ENCODE measurements at places on chromosomes 4 and X.

GRCh38 chr4:150789864-150790263 is 207.9 kb downstream of the MAB21L2 start:
- DNase-seq, result no peak

GRCh38 chr4:119041396-119041795 is 94.2 kb upstream of the MYOZ2 start:
- DNase-seq, result no peak

DNA sequence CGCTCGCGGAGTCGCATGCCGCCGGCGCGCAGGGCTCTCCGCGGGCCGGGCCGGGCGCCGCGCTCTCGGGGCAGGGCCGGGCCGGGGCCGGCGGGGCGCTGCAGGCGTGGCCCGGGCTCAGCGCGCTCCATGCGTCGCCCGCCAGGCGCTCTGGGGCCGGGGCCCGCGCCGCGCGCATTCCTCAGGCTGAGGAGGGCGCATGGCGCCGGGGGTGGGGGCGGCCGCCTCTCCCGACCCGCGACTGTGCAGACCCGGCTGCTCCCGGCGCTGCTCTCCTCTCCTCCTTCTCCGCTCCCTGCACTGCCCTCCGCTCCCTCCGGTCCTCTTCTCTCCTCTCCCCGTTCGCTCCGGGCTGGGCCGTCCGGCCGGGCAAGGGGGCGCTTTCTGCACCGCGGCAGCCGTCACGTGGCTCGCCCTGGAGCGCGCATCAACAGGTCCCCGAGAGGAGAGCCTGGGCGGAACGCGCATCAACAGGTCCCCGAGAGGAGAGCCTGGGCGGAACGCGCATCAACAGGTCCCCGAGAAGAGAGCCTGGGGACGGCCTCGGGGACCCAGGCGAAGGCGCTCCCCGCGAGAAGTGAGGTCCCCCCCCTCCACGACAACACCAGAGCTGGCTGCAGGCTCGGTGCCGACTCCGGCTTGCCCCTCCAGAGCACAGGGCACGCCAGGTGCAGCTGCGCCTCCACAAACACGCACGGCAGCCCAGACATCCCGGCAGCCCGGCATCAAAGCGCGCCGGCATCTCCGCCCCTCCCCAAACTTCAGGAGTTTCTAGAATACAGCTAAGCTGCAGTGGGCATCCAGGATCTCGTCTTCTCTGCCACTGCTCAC is 12.9 kb downstream of the PPP2R3B start:
- DNase-seq, result no peak

GRCh38 chrX:28880136-28880535 is 292.9 kb downstream of the IL1RAPL1 start:
- no peak for DNase-seq

DNA sequence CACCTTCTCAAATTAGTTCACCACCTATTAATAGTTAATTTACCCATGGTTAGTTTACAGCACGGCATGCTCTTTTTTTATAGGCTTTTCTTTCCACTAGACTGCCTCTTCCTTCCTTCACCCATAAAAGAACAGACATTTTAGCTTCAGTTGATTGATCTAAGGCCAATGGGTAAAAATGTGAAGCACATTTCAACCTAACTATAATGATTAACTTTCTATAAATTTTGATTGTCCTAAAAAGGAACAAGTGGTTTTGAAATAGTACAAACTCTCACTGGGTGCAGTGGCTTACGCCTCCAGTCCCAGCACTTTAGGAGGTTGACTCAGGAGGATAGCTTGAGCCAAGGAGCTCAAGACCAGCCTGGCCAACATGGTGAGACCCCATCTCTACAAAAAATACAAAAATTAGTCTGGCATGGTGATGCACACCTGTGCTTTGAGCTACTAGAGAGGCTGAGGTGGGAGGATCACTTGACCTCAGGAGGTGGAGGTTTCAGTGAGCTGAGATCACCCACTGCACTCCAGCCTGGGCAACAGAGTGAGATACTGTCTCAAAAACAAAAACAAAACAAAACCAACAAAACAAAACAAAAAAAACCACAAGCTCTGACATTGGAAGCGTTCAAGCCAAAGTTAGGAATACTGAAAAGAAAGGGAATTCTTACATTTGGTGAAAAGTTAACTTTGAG is 89.9 kb upstream of the FAT1 start:
- no peak for DNase-seq

- no peak for DNase-seq
Measured at GRCh38 chr4:68272860-68273259, 27.4 kb upstream of the TMPRSS11B start.

DNA sequence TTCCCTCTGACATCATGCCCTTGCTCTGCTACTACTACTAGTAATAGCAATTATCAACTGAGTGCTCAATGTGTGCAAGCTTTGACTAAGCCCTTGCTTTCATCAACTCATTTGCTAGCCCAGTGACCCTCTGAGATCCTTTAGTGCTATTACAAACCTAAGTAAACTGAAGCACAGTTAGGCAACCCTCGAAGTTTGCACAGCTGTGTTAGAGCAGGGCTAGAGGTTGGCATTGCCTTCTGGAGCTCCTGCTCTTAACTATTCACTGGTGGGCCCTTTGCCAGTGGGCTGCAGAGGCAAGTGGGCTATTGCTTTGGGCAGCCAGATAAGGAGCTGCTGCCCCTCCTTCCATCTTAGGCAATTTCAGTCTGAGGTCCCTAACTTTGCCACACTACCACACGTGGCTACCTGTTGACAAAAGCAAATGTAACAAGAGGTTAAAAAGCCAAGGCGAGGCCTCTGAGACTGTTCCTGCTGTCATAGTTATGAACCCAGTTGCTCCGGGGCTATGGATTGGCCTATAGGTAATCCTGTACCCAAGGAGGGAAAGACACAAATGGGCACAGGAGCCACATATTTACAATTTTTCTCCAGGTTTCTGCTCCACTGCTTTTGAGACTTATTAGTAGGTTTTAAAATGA is 41.5 kb upstream of the ANKRD50 start:
- DNase-seq, result no peak

DNA sequence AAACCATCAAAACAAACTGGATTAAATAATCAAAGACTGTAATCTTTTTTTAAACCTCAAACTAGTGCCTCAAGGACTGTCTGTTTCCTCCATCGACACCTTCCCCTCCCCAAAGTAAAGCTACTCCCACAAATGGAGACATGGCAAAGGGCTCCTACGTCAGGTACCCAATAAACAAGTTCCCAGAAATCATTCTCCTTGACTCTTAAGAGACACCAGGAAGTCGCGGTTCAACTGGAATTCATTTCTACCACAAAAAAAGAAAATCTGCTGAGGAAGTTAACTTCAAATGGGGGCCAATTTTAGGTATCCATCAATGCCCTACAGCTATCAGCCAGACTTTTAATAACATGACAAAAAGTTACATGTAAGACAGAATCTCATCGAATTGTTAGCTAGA is 2.5 kb downstream of the RPS4X start:
- no peak for DNase-seq

GRCh38 chrX:46574774-46575381 is 1.3 kb downstream of the CHST7 start:
- peak; percentile 35 for DNase-seq

GRCh38 chr4:27844376-27844775 is 983.7 kb downstream of the STIM2 start:
- no peak for DNase-seq

DNA sequence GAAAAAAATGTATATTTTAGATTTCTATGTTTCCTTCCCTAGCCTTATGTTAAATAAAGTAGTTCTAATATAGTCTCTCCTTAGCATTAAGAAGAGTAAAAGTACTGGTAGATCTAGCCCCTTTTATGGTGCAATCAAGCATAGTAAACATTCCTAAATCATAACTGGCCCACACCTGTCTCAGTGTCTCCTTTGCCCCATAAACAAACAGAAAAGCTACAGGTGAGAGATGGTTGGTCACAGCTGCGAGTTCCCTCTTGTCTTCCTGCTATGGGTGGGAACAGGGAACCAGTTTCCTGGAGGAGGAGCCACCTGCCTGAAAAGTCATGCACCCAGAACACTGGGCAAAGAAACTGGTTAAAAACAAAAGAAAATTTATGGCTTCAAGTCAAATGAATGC is 16.6 kb downstream of the SOWAHB start:
- DNase-seq, result no peak

DNA sequence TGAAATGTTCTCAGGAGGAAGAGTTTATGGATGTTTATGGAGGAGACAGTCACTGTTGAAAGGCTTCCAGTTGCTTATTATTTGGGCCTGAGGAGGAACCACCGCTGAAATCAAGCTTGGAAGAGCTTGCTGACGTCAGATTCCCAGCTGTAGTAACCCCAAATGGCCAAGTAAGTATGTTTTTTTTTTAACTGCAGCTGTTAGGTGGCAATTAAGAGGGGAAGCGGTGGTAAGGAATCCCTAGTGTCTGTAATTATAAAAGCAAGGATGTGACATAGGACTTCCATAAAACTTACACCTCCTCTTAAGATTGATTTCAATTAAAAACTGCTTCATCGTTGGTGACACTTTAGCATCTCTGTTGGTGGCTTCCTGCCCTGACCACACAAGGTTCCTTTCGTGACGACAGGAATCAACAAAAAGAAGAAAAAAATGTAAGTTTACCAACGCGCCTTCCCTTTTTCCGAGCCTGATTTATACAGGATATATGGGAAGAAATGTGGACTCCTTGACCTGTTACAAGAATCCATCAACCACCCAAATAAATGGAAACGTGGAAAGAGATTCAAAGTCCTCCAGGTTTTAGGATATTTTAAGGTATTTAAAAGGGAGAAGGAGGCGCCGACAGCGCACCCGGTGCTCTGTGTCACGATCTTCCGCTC is 884 bp downstream of the RELL1 start:
- DNase-seq, result peak; percentile 48

DNA sequence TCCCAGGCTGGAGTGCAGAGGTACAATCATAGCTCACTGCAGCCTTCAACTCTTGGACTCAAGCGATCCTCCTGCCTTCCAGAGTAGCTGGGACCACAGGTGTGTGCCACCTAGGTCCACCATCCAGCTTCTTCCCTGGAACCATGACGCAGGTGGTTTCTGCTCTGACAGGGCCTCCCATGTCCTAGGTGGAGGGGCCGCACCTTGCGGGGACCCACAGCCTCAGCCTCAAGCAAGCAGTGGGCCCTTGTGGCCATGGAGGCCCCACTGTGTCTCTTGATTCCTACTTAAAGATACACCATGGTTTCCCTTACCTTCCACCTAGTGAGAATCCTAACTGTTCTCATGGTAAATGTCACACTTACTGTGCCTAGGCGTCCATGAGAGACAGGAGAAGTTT is 6.9 kb upstream of the GPR78 start:
- no peak for DNase-seq

DNA sequence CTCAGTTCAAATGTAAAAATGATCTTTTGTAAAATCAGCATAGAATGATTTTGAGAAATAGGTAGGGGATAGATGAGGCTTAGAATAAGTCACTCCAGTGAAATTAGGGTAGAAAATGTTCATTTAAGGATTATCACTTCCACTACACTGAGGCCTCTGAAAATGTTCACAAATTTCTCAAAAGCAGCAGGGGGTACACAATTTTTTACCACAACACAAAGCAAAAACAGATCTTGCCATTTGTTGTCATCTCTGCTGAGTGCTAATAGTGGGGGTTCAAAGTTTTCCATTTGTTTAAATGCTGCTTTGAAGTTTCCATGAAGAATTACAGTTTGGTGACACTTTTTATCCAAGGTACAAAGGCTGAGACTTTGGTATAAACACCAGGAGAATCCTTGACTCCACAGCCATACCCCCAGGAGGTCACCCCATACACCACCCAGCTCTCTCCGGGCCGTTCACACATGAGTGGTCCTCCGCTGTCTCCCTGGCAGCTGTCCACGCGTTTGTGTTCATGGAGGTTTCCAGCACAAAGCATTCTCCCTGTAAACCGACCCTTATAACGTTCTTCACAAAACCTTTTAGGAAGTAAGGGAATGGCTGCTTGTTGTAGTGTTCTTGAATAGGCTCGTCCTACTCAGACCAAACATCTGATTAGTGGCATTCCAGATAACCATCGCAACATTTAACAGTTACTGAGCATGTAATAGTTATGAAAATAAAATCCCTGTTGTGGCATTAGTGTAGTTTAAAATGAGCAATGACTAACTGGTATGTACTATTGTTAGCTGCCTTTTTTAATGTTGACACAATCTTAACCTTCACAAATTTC is 71.0 kb downstream of the PRSS12 start:
- DNase-seq, result no peak

All from T follicular helper cell (primary cell).